Activated gamma-delta T cell treated with Interleukin-2 at 50 U/mL for 16 hours (primary cell): ENCODE measurements at places on chromosomes 3 and 15.
A peak's percentile ranks its signal among the peaks of the same experiment; 100 is the strongest.

GRCh38 chr3:59518283-59519055 lies 468.6 kb upstream of the CFAP20DC start:
- DNase-seq: no peak

DNA sequence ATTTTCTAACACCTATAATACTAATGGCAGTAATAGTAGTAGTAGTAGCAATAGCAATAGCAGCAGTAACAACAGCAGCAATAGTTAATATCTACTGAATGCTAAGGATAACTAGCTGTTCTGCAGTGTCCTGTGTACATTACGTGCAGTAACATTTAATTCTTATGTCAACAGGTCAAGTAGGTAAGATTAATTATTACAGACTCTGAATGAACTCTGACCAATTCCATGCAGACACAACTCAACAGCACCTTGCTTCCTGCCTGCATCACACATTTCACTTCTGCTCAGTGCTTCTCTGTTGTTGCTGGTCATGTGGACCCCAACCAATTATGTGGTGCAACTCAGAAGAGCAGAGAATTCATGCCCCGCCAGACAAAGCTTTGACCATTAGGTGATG lies 39.9 kb upstream of the ARHGEF26 start:
- no peak for DNase-seq

- DNase-seq: no peak
Observed at GRCh38 chr3:183662099-183662498, 26.7 kb downstream of the KLHL24 start.

DNA sequence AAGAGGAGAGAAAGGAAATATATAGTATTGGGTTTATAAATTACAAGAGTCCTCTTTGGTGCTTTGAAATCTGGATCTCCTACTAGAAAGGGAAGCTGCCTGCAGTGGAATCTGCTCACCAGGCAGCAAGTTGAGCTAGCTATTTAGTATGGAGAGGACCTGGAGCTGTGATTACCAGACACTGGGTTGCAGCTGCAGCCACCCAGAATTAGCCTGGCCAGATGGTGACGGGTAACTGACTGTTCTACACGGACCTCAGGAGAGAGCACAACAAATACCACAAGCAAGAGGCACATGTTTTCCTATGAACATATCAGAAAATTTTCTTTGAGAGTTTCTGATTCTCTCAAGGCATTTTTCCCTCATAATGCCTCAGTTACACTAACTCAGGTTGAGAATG lies 46.5 kb downstream of the SYNPR start:
- no peak for DNase-seq

DNA sequence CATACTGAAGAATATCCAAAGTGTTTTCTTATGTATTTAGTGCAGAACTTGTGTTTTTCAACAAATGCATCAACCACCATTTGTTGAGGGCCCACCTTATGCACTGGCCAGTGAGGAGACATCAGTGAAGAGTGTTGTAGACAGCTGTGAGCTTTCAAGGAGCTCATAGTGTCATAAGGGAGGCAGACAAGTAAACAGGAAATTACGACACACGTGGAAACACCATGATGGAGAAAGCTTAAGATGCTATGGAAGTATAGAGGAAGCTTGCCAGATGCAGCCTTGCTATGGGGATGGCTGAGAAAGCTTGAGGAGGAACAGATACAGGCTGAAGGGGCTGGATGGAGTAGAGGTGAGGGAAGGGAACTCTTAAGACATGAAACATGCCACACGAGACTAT lies 50.8 kb upstream of the PSMD6 start:
- DNase-seq: no peak

- DNase-seq: no peak
Observed at GRCh38 chr3:5339967-5340535, 152.5 kb downstream of the EDEM1 start.

DNA sequence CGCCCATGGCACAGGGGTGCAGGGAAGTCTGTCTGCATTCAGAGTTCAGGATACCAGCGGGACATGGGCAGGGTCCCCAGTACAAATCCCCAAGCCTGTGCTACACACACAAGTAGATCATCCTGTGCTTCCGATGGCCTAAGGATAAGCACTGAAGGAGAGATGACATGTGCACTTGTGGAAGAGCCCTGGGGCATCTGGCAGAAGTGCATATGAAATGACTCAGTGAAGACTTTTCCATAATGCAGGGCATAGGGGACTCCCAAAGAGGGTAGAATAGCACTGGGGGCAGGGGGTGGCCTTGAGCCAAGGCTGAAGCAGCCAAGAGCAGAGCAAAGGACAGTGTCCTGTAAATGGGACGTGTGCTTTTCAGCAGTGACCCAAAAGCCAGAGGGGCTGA lies 22.9 kb downstream of the ADAMTS17 start:
- DNase-seq: no peak

DNA sequence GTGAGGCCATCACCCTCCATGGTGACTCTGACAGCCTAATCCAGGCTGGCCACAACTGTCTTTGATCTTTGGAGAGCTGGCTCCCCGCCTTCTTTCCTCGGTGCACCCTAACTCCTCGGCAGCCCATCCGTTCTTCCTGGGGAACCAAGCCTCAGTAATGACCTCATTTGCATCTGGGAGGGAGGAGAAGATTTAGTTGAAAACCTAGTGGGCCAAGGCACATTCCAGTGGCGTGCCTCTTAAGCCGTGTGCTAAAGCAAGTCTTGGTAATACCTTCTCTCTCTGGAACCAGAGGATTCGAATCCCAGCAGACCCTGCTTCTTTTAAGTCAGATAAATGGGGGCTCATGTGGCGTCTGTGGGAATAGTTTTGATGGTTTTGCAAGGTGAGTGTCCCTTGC lies 233.1 kb downstream of the EBLN2 start:
- DNase-seq: no peak

- DNase-seq: no peak
Observed at GRCh38 chr3:27715454-27715806, 6.7 kb downstream of the EOMES start.

GRCh38 chr15:85456798-85457197 lies 76.4 kb downstream of the AKAP13 start:
- no peak for DNase-seq

DNA sequence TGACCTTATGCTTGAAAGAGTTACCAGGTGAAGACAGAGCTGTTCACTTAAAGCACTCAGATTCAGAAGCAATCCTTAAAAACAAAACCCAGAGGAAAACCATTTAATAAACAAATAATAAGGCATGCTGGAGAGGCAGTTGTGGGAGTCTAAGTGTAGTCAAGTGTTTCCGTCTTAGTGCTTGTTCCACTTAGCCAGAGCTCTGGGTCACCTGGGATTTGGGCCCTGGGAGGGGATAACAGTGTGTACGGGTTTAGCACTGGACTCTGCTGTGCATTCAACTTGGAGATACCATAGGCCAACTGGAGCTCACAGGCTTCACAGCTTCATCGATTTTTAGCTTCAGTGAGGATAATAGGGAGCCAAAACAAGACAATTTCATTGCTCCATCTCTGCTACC lies 444.6 kb downstream of the CNTN4 start:
- no peak for DNase-seq

GRCh38 chr3:178352326-178353005 lies 183.8 kb upstream of the KCNMB2 start:
- DNase-seq: no peak

DNA sequence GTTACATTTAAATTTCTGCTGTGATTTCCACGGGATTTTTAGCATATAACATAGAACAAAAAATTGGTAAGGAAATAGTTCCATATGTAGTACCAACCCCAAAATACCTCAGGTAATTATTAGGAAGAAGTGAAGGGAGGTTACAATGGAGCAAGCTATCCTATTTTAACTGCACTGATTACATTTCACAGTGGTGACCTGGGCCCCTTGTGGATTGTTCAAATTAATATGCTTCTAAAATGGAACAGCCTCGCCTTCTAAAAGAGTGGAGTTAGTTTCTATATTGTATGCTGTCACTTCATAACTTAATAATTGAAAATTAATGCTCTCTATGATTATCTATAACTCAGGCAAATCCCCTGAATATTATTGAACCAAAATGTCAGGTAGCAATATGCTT lies 651.7 kb upstream of the GBE1 start:
- no peak for DNase-seq

- no peak for DNase-seq
Observed at GRCh38 chr3:72890166-72890925, 2.5 kb downstream of the GXYLT2 start.

GRCh38 chr3:2968475-2968874 lies 141.7 kb downstream of the IL5RA start:
- DNase-seq: no peak

- DNase-seq: no peak
Observed at GRCh38 chr3:142943870-142944269, 19.6 kb downstream of the PAQR9 start.

GRCh38 chr3:23439080-23439479 lies 236.0 kb downstream of the UBE2E2 start:
- DNase-seq: no peak

- no peak for DNase-seq
Observed at GRCh38 chr15:88015228-88015860, 241.2 kb downstream of the NTRK3 start.

- DNase-seq: no peak
Observed at GRCh38 chr3:168803536-168803935, 707.8 kb upstream of the GOLIM4 start.

- DNase-seq: no peak
Observed at GRCh38 chr15:48574187-48574586, 71.3 kb downstream of the FBN1 start.

GRCh38 chr3:25854635-25855034 lies 64.7 kb downstream of the OXSM start:
- DNase-seq: no peak

DNA sequence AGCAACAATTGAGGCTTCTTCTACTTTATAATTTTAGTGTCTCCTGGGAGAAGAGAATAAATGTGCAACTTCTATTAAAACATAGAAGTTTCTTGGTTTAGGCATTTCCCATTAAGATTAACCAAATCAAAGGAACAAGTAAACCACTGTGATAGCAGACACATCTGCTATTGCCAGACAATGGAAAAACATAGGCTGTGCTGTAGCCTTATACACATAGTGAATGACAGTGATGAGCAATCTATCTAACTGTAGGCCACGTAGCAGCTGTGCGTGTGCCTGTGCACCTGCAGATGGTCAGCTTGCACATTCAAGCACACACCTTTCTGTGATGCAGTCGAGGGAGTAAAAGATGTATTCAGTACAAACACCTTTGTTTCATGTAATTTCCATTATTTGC lies 32.7 kb downstream of the GNB4 start:
- DNase-seq: no peak

DNA sequence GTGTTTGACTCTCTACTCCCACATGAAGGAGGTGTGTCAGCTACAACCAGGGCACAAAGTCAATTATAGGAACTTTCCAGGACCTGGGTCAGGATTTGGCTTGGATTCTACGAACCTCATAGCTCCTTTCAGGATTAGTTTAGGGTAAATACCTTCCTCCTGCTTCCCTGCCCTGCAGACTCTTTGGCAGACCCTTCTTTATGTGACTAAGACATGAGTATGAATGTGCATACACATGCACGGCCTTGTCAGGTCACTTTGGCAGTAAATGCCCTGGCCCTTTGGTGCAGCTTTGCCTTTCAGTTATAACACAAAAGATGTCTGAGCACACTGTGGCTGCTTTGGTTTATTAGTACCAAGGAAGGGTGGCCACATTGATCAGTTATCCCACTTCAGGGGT lies 68.9 kb downstream of the GHSR start:
- no peak for DNase-seq

DNA sequence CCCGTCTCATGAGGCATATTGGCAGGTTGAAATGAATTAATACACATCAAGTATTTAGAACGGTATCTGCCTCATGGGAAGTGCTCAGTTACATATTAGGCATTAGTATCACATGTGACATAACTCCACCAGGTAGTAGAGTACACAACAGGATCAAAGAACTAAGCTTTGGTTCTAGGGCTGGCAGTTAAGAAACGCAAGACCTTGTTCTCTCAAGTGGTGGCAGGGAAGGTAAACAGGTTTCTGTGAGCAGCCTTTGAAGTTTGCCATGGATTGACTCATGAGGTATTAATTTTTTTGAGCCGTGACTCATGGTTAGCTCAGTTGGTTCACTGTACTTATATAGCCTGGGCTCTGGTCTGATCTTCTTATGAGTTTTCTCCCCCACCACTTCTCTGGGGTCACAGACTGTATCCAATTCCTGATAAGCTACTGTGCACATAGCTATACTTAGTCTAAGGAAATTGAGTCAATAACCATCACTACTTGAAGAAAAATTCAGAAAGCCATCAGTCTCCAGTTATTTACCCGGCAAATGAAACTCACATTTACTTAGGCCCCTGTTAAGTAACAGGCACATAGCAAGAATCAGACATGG lies 155.6 kb upstream of the STT3B start:
- DNase-seq: peak; percentile 29

DNA sequence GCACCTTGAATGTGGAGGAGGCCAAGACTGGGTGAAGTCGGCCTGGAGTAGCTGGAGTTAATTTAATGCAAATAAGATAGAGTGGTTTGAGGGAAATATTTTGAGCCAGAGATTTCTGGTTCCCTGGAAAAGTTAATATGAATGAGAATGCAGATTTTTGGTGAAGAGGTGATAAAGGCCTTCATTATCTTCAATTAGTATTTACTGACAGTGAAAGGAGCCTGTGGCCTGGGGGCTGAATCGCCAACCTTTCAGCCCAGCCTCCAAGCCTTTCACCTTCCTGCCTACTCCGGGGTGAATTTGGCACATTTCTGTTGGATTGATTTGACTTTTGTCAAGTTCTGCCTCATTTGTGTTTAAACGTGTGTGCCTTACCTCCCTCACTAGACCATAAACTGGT lies 147.8 kb downstream of the SOX2 start:
- DNase-seq: no peak

DNA sequence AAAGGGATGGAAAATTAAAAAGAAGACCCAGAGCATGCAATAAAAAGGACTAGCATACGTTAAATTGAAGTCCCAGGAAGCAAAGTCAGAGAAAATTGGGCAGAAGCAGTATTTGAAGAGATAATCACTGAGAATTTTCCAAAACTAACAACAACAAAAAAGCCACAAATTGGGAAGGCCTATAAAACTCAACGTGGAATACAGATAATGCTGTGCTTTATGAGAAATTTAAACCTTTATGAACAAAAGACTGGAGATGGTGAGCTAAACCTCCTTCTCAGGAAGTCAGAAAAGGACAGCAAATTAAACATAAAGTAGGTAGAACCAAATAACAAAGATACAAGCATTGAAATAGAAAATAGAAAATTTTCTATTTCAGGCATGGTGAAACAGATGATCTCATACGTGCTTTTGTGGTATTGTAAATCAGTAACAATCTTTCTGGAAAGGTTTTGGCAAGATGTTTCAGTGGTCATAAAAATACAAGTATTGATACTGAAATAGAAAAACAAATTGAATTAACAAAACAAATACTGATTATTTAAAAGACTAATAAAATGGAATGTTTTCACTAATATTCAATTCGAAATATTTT lies 55.6 kb downstream of the LYSMD4 start:
- DNase-seq: no peak
